ENCODE measurements at places on chromosomes 7 and 10.

DNA sequence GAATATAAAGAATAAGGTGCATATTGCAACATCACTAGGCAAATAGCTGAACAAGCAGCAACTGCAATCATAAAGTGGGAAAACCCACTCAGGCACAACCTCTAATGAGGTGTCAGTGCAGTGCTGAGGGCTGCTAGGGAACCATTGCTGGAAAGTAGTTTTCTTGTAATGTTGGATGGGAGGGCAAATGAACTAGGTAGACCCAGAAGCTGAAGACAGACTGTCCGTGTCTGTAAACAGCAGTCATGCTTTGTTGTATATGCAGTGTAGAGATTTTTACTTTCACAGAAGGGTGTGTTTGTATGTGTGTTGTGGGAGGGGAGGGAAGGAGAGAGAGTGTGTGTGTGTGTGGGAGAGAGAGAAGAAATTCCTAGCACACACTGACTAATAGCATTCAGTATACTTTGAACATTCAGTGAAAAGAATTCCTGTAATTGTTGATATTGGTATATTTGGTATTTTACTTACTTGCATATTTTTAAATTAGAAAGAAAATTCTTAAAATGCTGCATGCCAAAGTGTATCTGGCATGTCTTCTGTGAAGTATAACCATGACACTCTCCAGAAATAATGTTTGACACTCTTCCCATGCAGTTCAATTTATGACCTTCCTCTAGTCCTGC, 28.8 kb downstream of the ITGB8 start:
- DNase-seq = no peak

DNA sequence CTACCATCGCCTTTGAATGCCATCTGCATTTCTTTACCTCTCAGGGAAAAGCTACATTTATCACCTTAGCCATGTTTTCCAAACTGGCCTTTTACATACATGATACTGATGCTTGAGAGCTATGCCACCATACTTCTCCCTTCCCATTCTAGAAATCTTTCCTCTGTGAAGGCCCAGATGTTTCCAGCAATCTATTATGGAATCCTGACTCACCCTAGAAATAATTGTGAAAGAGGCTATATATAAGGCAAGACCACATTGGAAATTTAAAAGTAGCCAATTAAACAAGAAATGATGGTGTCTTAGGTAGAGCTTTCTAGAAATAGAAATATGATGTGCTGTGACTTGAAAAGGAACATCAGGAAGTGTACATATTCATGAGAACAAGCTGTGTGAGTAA, 389.7 kb downstream of the INHBA start:
- no peak for DNase-seq

GRCh38 chr10:70634011-70634410, 31.5 kb upstream of the PRF1 start:
- DNase-seq = no peak

- DNase-seq = no peak
These were observed 15.6 kb downstream of the ASB13 start for GRCh38 chr10:5650664-5651387.

DNA sequence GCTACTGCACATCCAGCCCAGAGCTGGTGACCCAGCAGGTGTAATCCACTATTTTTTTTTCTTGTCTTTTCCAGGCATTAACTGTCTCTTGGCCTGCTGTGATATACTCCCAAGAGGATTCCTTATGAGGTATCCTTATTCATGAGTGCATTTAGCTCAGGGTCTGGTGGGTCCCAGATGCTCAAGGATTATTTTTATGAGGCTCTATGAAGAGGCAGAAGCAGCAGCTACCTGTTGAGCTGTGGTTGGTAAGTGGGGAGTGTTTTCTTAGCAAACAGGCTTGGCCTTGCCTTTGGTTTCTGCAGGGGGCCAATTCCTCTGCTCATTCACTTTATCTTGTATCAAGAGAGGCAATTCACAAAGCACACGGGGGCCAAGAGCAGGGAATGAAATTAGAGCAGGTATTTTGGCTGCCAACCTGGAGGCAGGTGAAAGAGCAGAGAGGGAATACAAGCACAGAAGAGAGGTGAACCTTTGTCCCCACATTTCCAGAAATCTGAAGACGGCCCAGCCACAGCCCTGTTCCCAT, 221.6 kb downstream of the TMEM178B start:
- DNase-seq = no peak

GRCh38 chr10:111758593-111758992, 425.0 kb downstream of the GPAM start:
- no peak for DNase-seq

GRCh38 chr10:100930368-100930767, 17.6 kb downstream of the SLF2 start:
- DNase-seq = no peak

GRCh38 chr10:13715100-13715499, 128.3 kb downstream of the PRPF18 start:
- no peak for DNase-seq

DNA sequence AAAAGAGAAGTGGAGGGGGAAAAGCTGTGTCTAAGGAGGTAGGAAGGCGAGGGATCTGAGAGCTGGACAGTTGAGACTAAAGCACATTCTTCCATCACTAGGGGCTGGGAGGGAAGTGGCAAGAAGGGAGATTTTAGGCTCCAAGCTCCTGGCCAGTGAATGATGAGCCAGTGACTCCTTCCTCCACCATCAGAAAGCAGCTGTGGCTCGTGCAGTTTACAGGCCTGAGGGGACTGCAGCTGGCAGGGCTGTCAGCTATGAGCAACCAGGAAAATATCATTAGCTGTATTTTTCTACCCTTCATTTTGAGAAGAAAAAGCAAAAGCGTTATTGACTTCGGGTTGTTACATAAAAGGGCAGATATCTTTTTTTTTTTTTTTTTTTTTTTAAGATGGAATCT, 60.7 kb downstream of the GPAM start:
- DNase-seq = no peak

DNA sequence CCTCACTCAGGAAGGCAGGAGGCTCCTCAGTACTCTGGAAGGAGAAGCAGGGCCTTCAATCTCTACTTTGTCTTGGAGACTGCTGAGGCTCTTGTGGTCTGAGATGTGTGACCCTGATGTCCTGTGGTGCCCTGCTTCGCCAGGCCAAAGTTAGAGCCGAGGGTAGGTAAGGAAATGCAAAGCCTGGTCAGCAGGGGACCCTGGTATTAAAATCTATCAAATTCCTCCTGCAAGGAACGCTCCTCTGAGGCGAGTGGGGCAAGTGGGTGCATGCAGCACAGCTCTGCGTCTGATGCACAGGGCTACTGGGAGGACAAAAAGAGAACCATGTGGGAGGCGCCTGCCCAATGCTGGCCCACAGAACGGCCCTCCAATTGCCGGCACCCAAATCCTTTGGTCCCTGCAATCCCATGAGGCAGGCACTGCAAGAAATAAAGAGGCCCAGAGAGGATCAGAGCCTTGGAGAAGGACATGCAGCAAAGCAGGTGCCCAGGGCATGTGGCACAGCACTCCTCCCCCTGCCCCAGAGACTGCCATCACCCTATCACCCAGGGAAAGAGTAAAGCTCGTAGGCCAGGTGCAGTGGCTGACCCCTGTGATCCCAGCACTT, 23.1 kb upstream of the ZMIZ1 start:
- no peak for DNase-seq

GRCh38 chr7:24762771-24763170, 5.5 kb upstream of the GSDME start:
- no peak for DNase-seq

GRCh38 chr7:74343281-74344131, 54.3 kb downstream of the CLIP2 start:
- peak; percentile 32 for DNase-seq

DNA sequence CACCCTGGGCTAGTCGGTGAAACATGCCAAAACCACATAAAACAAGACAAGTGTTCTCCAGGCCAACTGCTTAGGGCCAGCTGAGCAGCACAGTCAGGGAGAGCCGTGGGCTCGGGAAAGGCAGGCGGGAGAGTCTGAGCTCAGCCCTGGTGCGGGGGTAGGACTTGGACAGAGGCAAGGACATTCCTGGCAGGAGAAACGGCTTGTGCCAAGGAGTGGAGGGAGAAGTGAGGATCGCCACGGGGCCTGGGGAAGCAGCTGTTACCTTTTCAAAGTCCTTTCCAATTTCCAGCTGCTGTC, 4.2 kb downstream of the ELN start:
- DNase-seq = peak; percentile 52

GRCh38 chr10:71771821-71772617, 1.3 kb downstream of the VSIR start:
- DNase-seq = peak; percentile 47

DNA sequence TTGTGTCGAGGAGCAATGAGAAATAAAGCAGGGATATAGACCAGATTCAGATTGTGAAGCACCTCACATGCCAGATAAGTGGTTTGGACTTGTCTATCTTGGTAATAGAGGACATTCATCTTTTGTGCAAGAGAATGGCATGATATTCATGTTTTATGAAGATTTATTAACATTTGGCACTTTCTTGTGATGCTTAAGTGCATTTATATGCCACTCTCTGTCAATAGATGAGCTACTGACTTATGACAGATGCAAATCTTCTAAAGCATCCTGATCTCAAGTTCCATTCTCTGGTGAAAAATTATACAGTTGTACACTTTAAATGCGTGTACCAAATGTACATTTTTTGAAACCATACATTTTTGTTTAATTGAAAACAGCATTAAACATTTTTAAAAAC, 415.3 kb downstream of the SORCS3 start:
- DNase-seq = no peak

DNA sequence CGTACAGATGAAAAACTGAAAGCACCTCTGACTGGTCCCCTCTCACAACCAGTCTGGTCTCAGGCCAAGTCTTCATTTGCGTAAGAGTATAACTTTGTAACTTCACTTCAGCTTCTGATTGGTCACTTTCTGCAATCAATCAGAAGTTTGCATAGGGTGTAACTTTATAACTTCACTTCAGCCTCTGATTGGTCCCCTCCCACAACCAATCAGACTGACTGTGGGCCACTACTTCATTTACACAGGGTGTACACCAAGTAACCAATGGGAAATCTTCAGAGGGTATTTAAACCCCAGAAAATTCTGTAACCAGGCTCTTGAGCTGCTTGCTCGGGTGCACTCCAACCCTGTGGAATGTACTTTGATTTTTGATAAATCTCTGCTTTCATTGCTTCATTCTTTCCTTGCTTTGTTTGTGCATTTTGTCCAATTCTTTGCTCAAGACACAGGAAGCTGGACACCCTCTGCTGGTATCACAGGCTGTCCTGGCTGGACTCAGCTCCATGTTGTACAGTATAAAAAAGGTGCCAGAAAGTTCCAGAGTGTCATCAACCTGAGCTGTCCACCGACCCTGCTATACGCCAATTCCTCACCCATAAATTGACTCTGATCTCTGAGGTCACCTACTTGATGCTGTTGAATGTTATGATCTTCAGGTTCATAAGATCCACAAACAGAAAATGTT, 74.5 kb downstream of the COBL start:
- no peak for DNase-seq

DNA sequence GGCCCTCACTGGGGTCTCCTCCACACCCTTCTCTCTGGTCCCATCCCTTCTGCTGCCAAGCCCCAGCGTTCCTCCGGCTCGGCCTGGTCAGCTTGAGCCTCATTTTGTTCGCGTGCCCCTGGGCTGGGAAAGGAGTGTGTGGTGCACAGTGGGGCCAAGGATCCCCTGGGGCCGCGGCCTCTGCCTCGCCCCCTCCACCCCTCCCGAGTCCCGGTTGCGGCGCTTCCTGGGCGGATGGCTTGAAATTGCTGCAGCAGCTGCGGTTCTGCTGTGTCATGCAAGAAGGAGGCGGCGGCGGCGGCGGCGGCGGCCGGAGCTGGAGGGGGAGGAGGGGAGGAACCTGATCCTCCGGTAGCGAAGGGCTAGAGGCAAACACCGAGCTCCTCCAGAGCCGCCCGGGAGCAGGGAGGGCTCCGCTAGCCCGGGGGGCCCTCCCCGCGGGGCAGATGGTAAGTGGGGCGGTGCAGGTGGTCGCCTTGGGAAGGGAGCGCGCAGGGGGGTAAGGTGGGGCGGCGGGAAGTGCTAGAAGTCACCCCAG, 217.8 kb upstream of the MKLN1 start:
- DNase-seq = no peak

GRCh38 chr7:81487516-81487915, 282.3 kb downstream of the HGF start:
- DNase-seq = no peak

DNA sequence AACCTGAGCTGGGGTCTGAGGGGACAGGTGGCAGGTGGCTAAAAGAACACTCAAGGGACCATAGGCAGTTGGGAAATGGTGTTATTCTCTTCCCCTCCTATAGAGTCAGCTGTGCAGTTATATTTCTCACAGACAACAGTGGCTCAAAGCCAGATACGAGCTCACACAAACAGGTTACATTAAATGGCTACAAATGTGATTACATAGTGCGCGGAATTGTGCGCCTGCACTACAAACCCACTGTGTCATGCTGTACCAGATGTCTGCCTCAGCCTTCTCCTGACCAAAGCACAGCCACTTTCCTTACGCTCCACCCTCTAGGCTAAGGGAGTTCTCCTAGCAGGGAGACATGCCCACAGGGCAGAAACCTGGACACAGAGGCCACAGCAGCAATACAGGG, 387.2 kb downstream of the CNTNAP2 start:
- no peak for DNase-seq

DNA sequence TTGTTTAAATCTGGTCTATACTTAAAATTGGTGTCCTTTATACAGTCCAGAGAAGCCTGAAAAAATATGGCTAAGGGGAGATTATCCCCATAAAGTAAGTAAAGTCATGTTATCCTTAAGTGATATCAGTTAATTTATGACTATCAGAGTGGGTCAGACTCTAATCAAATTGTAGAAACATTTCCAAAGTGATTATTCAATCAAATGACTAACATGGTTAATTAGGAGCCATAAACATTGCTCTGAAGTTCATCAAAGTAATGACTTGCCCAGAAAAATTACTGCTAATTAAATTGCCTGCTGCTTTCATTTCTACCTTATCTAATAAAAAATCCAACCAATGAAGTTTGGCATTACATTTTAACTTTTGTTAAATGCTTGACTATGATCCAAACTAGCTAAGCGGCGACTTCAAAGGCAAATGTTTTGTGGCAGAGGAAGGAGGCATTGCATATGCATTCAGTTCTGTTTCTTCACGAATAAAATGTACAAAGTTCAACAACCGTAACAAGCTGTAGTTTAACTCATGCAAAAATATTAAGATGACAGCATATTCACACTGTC, 76.7 kb downstream of the ETV1 start:
- DNase-seq = no peak

GRCh38 chr10:124065382-124066125, 27.8 kb downstream of the CHST15 start:
- no peak for DNase-seq

GRCh38 chr7:117412946-117413559, 14.2 kb downstream of the ASZ1 start:
- no peak for DNase-seq

DNA sequence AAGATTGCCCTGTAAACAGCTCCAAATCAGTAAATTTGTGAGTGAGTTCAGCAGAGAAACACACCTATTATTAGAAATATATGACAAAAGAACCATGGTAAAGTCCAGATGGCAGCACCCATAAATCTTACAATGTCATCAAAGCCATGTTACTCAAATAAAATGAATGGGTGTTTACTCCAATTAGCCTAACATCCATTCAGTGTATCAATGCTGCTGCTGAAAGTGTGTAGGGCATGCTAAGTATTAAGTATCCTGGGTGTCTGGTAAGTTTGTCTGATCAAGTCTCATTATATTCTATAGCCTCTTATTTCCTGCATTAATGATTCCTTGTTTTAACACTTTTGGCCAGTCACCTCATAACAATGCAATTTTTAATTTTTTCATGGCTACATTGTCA, 185.5 kb upstream of the STEAP4 start:
- DNase-seq = no peak

- no peak for DNase-seq
These were observed 25.0 kb downstream of the IFIT3 start for GRCh38 chr10:89352802-89353201.

GRCh38 chr10:83991986-83992753, 147.1 kb upstream of the GHITM start:
- DNase-seq = no peak

All from AG09309 (cell line).